Caco-2 (cell line): ENCODE measurements at places on chromosomes 12 and 14. TPM values are rescaled to one million over a fixed set of nuclear protein-coding genes. Genes with fewer than 3 reads are reported as not detected.

Gene AKAP3
- total RNA-seq = 1.6 and 3.2 TPM in 2 replicates

DNA sequence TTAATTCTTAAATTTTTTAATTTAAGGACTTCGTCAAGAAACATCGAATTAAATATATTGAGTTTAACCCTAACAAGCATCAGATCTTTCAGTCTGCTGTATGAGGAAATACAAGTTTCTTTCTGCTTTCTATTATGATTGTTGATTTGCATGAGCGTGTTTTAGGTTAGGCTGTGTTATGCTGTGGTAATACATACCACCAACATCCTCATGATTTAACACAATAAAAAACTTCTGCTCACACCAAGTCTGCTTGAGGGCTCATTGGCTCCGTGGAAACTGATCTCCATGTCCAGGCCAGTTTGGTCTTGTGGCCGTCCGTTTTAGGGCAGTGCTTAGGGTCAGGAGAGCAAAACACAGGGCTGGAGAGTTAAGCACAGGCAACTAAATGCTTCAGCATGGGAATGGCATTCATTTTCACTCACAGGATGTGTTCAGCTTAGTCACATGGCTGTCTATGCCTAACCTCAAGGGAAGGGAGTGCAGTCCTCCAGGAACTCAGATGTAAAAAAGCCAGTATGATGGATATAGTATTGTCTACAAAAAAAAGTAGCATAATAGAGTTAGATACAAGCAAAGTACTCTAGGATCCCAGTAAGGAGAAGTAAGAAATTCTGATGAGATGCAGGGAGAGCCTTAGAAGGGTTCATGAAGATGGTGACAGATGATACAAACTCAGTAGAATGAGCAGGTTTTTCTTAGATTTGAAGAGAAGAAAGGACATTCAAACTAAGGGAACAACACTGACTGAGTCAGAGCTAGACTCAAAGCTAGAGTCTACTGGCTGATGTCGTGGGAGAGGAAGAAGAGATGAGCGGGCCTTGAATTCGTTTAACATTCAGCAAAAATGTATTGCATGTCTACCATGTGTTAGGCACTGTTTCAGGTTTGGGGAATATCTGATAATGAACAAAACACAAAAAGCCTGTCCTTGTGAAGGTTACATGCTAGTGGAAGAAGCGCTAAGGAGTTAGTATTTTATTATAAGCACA is 16.3 kb downstream of the MARK3 start:
- no peaks in the 10 kb centered on the region for H3K36me3 ChIP-seq
- H3K27ac ChIP-seq = no peak overlapping the region
- no peak overlapping the region for H3K4me3 ChIP-seq
- H3K27me3 ChIP-seq = no peaks in the 10 kb centered on the region
- DNase-seq = no peak
- no peaks in the 10 kb centered on the region for H3K4me1 ChIP-seq

Gene CLECL1
- not detected in 2 replicates for total RNA-seq

- no peak overlapping the region for H3K27ac ChIP-seq
- H3K36me3 ChIP-seq = no peaks in the 10 kb centered on the region
- H3K4me3 ChIP-seq = no peak overlapping the region
- DNase-seq = no peak
Measured at GRCh38 chr12:89029961-89030360, 322.3 kb downstream of the DUSP6 start.

DNA sequence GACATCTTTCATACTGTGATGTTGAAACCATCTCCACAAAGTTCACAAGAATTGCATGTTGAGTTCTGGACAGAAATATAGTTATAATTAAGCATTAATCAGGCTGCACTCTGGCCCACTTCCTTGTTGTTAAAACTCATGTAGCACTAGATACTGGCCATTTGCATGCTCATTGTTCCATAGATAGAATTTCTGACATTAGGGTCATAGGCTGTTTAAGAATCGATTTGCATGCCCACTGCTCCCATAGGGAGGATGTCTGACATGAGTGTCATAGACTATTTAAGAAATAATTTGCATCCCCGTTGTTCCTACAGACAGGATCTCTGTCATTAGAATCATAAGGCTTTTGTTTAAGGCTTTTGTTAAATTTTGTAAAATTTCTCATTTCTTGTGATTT is 50.2 kb downstream of the MYF5 start:
- no peak overlapping the region for H3K27ac ChIP-seq
- no peak overlapping the region for H3K4me3 ChIP-seq
- no peak for DNase-seq
- no peaks in the 10 kb centered on the region for H3K27me3 ChIP-seq
- H3K36me3 ChIP-seq = no peaks in the 10 kb centered on the region

DNA sequence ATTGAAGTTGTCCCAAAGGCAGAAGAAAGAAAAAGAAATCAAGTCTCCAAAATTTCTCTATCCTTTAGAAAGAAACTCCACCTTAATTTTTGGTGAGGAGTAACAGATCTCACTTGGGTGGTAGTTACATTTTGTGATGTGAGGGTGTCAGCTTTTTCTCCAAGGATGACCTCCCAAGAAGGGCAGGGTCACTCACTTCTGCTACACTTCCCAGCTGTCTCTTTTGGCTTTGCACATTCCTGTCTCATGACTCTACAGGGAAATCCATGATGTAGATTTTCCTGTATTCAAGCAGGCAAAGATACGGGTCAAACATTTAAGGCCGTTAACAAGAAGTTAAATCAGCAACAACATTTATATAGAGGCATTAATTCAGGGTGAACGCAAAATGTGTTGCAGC is 1016.4 kb downstream of the NRXN3 start:
- H3K27ac ChIP-seq = no peak overlapping the region
- no peaks in the 10 kb centered on the region for H3K4me1 ChIP-seq
- no peaks in the 10 kb centered on the region for H3K27me3 ChIP-seq
- no peak overlapping the region for H3K4me3 ChIP-seq
- DNase-seq = no peak
- no peaks in the 10 kb centered on the region for H3K36me3 ChIP-seq

Gene KRT71
- 1.2 and 1.5 TPM in 2 replicates for total RNA-seq

- H3K27ac ChIP-seq = no peak overlapping the region
- no peaks in the 10 kb centered on the region for H3K36me3 ChIP-seq
- H3K4me3 ChIP-seq = no peak overlapping the region
- no peaks in the 10 kb centered on the region for H3K27me3 ChIP-seq
- DNase-seq = no peak
Measured at GRCh38 chr12:127162307-127162706, 1104.7 kb upstream of the TMEM132C start.

GRCh38 chr12:98752726-98753125 is 107.6 kb downstream of the APAF1 start:
- no peaks in the 10 kb centered on the region for H3K27me3 ChIP-seq
- H3K4me1 ChIP-seq = peaks cover 10% of the 10 kb centered on the region
- DNase-seq = no peak

Gene KHNYN
- total RNA-seq = 50.0 and 50.5 TPM in 2 replicates

Gene CAMKK2
- 26.9 and 31.0 TPM in 2 replicates for total RNA-seq

DNA sequence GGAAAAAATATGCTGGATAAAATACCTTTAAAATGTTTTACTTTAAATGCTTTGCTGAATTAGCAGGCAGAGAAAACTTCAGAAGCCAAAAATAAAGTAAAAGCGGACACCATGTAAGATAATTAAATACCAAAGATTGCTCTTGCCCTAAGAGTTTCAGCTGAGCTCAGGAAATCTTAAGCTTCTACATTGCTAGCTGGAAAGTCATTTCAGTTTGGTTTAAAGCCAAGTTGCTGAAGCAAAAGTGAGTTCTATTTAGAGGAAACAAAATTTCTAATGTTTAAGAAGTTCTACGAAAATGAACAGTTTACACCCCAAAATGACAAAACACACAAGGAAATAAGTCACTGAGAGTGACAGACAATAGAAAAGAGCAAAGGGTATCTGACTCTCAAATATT is 310.0 kb downstream of the ADAMTS20 start:
- H3K4me1 ChIP-seq = no peaks in the 10 kb centered on the region
- H3K27me3 ChIP-seq = no peaks in the 10 kb centered on the region
- no peak overlapping the region for H3K27ac ChIP-seq
- no peak for DNase-seq
- H3K4me3 ChIP-seq = no peak overlapping the region

DNA sequence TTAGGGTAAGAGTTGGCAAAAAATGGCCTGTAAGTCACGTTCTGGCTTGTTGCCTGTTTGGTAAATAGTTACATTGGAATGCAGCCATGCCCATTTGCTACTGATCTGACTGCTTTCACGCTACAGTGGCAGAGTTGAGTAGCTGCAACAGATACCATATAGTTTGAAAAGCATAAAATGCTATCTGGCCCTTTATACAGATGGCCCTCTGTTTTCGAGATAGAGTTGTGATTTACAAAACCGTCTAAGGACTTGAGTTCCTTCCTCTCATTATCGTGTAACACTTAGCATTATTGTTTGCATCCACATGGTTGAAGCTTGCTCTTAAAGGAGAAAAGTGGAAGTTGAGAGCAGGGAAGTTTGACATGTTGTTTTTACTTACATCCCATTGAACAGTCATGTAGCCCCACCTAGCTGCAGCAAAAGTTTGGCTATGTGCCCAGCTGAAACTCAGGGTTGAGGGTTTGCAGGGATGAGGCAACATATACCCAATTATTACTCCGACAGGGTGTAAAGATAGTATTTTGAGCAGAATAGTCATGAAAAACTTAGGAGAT is 11.3 kb upstream of the SCFD1 start:
- no peak for DNase-seq
- no peaks in the 10 kb centered on the region; the same call in 1 of the 2 replicates for H3K36me3 ChIP-seq
- no peaks in the 10 kb centered on the region for H3K27me3 ChIP-seq
- H3K4me1 ChIP-seq = no peaks in the 10 kb centered on the region
- H3K4me3 ChIP-seq = no peak overlapping the region

- H3K36me3 ChIP-seq = no peaks in the 10 kb centered on the region
- no peak overlapping the region for H3K27ac ChIP-seq
- H3K27me3 ChIP-seq = no peaks in the 10 kb centered on the region
- no peak for DNase-seq
- no peak overlapping the region for H3K4me3 ChIP-seq
Measured at GRCh38 chr14:92890830-92891588, 31.9 kb upstream of the CHGA start.

GRCh38 chr12:33988197-33988805 is 34.0 kb upstream of the ALG10 start:
- no peak for DNase-seq
- no peak overlapping the region for H3K27ac ChIP-seq
- no peaks in the 10 kb centered on the region for H3K4me1 ChIP-seq
- no peaks in the 10 kb centered on the region for H3K36me3 ChIP-seq
- H3K27me3 ChIP-seq = no peaks in the 10 kb centered on the region

Gene DBX2
- not detected in 2 replicates for total RNA-seq

DNA sequence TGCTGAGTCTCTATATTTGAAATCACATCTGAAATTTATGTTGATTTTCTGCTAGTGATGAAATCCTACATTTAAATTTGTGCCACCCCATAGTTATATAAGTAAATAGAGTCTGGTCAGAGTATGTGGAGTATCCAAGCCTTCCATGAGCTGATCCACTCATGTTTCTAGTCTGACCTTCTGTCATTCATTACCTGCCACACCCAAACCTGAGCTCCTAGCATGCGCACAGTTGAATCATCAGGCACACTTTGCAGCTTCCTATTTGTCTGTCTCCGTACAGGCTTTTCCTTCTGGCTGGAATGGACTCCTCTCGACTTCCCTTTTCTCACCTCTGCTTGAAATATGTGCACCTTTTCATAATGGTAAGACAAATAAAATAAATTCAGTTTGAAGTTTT is 45.3 kb upstream of the LRIG3 start:
- no peak overlapping the region for H3K4me3 ChIP-seq
- H3K27me3 ChIP-seq = no peaks in the 10 kb centered on the region
- no peak overlapping the region for H3K27ac ChIP-seq
- no peaks in the 10 kb centered on the region for H3K4me1 ChIP-seq
- DNase-seq = no peak

- H3K27ac ChIP-seq = no peak overlapping the region
- H3K4me1 ChIP-seq = 0 out of 2 replicates have a peak, but pooled peaks cover 3% of the 10 kb centered on the region
- H3K36me3 ChIP-seq = no peaks in the 10 kb centered on the region; the same call in 1 of the 2 replicates
Measured at GRCh38 chr12:104354868-104355570, 51.5 kb downstream of the EID3 start.

DNA sequence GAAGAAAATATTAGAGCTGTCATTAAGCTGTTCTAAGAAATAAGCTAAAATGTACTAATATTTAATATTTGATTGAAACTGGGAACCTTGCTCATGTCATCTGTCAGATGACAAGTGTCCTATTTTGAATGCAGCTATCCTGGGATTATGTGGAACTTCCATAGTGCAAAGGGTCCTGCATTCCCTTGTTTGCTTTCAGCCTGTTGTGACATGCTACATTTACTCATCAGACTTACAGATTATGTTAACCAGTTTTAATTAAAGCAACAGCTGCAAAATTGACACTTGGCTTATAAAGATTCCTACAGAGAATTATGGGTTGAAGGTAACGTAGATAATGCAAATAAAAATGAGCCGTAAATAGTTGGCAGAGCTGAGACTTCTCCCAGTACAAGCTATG is 458.4 kb upstream of the RGS6 start:
- no peak for DNase-seq
- no peaks in the 10 kb centered on the region for H3K27me3 ChIP-seq
- no peak overlapping the region for H3K4me3 ChIP-seq
- peaks cover 4% of the 10 kb centered on the region; the same call in 1 of the 2 replicates for H3K4me1 ChIP-seq
- no peaks in the 10 kb centered on the region for H3K36me3 ChIP-seq

Gene STAB2
- total RNA-seq = 0.25 TPM in 1 of 2 replicates, not detected in the other

Gene AICDA
- not detected in 2 replicates for total RNA-seq

Gene SUSD6
- 16.6 and 21.5 TPM in 2 replicates for total RNA-seq

DNA sequence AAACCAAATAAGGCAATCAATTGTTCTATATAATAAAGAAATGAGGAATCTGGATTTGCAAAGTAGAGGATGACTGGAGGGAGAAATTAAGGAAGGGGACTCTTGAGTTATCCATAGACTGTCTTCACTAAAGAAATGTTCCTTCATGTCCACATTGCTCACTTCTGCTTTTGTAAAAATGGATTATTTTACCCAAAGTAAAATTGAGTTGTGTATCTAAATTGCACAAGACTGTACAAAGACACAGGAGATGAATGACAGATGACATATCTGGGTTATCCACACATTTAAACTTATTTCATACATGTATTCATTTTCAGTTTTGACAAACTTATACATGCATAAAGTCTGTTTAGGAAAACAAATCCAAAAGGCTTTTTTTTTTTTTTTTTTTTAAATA is 11.3 kb downstream of the ATP2B1 start:
- H3K27me3 ChIP-seq = no peaks in the 10 kb centered on the region
- peaks cover 33% of the 10 kb centered on the region for H3K4me1 ChIP-seq
- H3K27ac ChIP-seq = no peak overlapping the region

DNA sequence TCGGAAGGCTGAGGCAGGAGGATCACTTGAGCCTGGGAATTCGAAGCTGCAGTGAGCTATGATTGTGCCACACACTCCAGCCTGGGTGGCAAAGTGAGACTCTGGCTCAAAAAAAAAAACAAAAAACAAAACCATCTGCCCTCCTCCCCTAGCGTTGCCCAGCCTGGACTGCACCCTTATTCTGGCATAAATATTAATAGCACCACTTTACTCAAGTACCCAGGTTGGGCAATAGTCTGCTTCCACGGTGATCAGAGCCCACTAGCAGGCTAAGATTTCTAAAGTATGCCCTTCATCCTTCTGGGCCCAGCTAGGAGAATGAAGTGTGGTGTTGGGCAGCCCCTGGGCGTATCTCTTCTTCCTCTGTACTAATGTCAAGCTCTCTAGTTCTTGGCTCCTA is 33.3 kb downstream of the KCTD10 start:
- H3K36me3 ChIP-seq = no peaks in the 10 kb centered on the region; the same call in 1 of the 2 replicates
- no peak for DNase-seq
- no peak overlapping the region for H3K4me3 ChIP-seq
- no peaks in the 10 kb centered on the region for H3K27me3 ChIP-seq
